ENCODE measurements at places on chromosomes 7 and 10. TPM values are rescaled to one million over a fixed set of nuclear protein-coding genes. Genes with fewer than 3 reads are reported as not detected.

DNA sequence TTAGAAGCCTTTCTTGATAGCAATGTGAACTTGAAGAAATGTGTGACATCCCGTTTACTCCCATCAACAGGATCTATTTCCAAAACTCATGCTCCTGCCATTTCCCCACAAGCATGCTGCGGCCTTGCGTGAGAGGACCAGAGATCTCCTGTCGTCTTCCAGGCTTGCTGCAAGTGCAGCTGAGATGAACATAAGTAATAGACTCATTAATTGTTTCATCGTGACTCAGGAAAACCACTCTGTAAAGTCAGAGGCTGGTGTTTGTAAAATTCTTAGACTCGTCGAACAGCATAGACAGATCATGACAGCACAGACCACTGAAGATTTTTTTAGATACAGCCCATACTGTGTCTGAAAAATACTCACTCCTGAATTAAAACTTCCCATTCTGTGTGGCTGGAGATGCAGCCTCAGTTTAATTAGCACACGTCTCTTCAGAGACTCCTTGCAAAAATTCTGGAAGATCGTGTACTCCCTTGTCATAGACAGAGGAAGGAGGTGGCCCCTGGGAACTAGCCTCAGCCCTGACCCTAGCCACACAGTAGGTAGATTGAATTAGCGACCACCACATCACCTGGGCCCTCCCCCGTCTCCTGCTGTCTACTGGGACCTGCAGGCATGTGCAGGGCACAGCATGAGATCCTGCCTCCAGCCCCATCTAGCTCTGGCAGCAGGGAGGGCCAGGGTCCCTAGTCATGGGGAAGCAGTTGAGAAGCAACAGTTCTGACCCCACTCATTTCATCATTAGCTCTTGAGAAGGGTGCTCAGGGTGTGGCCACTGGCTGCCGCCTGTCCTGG lies 226.0 kb downstream of the CELF2 start:
- DNase-seq, result no peak
- H3K36me3 ChIP-seq, result no peaks in the 10 kb centered on the region
- no peak overlapping the region for H3K4me3 ChIP-seq
- no peaks in the 10 kb centered on the region for H3K4me1 ChIP-seq

The EDRF1 gene
- total RNA-seq, result 23.8 TPM

The SPDYE9 gene
- not detected for total RNA-seq

The TAS2R41 gene
- total RNA-seq, result not detected

The GPR15LG gene
- total RNA-seq, result not detected

- H3K27me3 ChIP-seq, result no peaks in the 10 kb centered on the region
- no peaks in the 10 kb centered on the region for H3K4me1 ChIP-seq
- H3K27ac ChIP-seq, result peak within 1 kb of the TSS; percentile 55
- no peaks in the 10 kb centered on the region for H3K36me3 ChIP-seq
These were observed at the start of gene MEST for GRCh38 chr7:130491841-130492522. Gene MEST (plus strand): TSS chr7:130492085. CDS start chr7:130492314, 229 bp downstream.

GRCh38 chr7:51315393-51316261 lies 982 bp downstream of the COBL start:
- no peaks in the 10 kb centered on the region for H3K4me1 ChIP-seq
- H3K4me3 ChIP-seq, result peak overlapping the region; percentile 50
- peak overlapping the region; percentile 83 for H3K27ac ChIP-seq
- no peaks in the 10 kb centered on the region for H3K36me3 ChIP-seq

GRCh38 chr7:105886776-105887175 lies 10.4 kb upstream of the ATXN7L1 start:
- H3K4me3 ChIP-seq, result no peak overlapping the region
- H3K4me1 ChIP-seq, result no peaks in the 10 kb centered on the region
- no peaks in the 10 kb centered on the region for H3K36me3 ChIP-seq
- DNase-seq, result no peak
- H3K27ac ChIP-seq, result no peak overlapping the region
- H3K27me3 ChIP-seq, result no peaks in the 10 kb centered on the region

The SPDYE5 gene
- not detected for total RNA-seq
